ENCODE measurements at places on chromosomes 7 and 10.

DNA sequence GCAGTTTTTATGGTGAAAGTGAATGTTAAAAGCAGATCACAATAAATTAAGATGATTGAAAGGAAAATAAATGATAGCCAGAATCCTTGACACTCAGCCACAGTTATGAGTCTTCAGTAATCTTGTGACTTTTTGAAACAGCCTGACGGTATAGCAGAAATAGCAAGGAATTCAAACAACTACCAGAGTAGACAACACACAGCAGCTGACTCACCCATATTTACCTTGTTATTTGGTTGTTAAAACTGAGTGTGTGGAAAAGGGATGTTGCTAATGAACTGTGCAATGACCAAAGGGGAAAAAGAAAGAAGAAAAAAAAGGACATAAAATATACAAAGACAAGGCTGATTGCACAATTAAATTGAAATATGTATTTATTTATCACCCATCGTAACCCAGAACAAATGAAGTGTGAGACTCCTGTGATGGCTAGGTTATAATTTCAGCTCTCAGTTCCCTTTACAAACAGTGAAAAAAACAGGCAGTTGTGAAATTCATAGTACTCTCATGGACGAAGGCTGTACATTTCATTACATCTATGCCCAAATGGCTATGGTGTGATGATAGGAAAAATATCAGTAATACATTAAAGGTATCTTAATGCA, 1023.0 kb upstream of the SORCS1 start:
- DNase-seq, result no peak

DNA sequence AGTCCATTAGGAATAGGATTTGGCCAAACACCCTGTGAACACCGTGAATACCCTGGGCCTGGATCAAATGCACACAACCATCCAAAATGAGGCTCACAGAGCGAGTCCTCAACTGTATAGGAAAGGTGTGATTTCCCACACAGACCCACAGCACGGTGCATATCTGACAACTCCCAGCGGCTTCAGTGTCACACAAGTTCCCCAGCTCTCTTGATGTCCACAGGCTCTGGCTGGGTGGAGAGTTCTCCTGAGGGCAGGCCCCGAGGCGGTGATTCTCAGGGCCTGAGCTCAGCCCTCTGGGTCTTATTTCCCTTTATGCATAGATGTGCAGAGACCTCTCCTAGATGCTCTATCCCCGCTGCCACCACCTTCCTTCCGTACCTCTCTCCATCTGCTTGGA, 64.1 kb downstream of the SH3PXD2A start:
- no peak for DNase-seq

DNA sequence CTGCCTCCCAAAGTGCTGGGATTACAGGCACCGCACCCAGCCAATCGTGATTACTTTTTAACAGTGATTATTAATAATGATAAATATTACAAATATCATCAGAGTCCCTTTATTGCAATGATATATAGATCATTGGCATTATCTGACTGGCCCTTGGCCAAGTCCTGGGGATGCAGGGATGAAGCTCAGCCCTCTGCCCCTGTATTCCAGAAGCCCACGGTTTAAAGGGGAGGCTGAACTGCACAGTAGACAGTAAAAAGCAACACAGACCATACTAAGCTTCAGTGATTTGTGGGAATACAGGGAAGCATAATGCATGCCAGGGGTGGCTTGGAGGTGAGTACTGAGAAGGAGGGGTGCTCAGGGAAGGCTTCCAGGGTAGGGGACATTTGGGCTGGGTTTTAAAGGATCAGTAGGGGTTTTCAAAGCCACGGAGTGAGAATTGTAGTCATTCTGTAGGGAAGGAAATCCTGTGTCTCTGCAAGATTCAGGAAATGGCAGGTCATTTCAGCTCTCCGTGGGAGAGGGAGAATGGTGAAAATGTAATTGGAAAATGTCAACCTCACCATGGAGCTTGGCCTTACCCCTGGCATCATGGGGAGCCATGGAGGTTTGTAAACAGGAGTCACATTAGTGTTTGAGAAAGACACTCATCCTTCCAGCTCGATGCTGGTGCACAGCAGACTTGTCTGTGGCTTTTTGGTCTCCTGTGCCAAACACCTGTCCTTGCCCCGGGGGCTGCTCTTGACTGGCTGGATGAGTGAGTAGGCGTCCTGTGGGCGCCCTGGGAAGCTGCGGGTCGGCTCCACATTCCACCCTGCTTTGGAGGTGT, 8.8 kb downstream of the ADAMTS14 start:
- DNase-seq, result no peak

DNA sequence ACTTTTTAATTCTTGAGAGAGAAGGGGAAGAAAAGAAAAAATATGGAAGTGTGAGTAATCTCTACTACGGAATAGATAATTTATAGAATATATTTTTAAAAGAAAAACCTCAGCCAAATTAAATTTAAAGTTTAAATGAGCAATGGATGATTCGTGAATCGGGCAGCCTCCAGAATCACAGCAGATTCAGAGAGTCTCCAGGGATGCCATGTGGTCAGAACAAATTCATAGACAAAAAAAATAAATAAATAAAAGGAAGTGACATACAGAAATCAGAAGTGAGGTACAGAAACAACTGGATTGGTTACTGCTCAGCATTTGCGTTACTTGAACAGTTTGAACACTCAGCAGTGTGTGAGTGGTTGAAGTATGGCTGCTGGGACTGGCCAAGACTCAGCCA, 53.0 kb downstream of the PHYHIPL start:
- peak; percentile 54 for DNase-seq

- no peak for DNase-seq
These were observed 22.3 kb downstream of the CNTNAP2 start for GRCh38 chr7:146138926-146139325.

DNA sequence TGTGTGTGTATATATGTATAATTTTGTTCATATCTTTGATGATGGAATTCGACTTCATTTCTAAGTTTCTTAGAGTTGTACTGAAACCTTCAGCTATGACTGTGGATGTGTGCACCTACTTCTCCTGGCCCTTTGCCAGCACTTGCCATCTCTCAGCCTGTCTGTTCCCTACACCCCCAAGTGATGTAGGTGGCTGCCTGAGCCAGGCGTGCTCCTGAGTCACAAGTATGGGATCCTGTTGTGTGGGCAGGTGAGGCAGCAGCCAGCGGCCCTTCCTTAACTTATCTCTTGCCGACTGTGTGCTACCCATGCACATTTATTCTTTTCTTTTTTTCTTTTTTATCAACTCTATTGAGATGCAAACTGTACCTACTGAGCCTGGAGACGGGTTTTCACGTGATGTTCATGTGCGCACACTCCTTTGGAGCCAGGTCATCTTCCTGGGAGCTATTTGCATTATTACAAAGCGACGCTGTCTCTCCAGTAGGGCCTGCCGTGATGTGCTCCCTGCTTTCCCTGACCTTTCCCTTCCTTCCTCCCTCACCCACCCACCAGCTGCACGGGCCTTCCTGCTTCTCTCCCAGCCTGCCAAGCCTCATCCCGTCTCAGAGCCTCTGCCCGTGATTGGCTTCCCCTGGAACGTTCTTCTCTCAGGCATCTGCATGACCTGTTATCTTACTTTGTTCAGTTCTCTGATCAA, 31.3 kb upstream of the GALNT11 start:
- no peak for DNase-seq

DNA sequence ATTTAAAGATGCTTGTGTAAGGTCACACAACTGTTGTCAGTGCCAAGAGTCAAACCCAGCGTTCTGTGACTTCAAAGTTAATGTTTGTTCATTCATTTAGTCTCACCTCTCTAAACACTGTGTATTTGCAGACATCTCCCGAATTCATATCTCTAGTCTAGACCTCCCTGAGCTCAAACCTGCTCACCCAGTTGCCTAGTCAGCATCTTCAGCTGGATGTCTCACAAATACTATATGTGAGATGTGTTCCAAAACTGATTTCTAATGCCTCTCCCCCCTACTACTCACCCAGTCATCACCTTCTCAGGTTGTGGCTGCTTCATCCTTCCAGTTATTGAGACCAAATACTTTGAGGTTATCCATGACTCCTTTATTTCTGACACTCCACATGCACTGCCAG, 91.4 kb downstream of the ST7 start:
- no peak for DNase-seq

DNA sequence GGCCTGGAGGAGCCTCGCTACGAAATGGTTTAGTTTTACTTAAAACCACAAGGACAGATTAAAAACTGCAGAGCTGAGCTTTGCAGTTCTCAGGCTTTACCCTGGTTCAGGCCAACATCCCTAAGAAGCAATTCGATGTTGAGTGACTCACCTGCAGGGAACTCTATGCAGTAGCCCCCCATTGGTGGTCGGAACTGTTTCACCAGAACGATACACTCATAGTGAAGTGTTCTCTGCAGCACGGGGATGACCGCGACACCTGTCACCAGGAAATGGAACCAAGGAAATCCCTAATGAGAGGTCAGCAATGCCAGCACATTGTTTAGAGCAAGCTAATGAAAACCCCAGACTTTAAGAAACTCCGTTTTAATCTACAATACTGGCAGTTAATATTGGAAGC, 18.0 kb downstream of the NUDT5 start:
- DNase-seq, result no peak

GRCh38 chr7:19368491-19368925, 223.3 kb upstream of the FERD3L start:
- DNase-seq, result peak; percentile 27

DNA sequence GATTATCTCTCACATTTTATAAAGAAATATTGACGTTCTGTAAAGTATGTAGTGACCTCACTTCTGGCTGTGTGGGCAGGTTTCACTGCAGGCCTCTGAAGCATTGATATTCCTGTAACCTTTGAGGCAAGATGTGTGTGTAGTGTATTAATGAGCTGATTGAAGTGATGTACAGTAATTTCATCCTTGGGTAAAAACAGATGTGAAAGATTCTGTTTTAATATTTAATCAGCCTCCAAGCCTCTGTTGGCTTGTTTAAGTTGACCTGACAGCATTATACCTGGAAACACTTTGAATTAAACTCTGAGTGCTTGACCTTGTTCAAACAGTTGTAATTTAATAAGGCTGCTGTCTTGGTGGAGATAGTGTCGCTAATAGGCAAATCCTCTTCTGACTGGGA, 74.9 kb downstream of the KAT6B start:
- DNase-seq, result no peak

- peak; percentile 17 for DNase-seq
These were observed 47.9 kb downstream of the CSGALNACT2 start for GRCh38 chr10:43186150-43186549.

DNA sequence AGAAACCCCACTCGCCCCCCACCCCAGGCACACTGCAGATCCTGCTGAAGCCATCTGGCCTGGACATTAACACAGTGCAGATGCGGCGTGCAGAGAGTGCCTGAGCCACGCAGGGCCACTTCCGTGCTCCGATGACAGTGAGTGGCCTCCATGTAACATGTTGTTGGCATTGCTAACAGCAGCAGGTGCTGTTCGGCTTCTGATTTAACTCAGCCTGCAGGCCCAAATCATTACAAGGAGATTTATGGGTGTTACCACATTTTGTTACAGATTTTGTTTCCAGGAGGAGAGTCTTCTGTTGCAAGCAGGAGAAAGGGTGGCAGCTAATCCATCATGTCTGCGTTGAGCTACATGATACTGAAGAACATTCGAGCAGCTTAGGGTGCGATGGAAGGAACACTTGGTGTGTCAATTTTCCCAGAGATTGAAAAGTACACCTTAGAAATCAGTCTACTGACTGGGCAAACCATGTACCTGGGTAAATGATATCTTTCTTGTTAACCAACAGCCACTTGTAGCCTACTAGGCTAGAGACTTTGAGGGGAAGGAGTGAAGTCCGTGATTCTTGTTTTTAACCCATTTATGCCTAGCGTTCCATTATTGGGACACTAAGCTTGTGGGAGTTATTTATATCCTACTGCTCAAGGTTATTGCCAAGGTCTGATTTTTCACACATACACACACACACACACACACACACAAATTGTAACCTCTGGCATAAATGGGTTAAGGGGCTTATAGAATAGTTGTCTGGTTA, 90.0 kb downstream of the JCAD start:
- no peak for DNase-seq

GRCh38 chr10:75465450-75465827, 34.0 kb downstream of the LRMDA start:
- no peak for DNase-seq
